ENCODE measurements at places on chromosomes 2 and 18.

DNA sequence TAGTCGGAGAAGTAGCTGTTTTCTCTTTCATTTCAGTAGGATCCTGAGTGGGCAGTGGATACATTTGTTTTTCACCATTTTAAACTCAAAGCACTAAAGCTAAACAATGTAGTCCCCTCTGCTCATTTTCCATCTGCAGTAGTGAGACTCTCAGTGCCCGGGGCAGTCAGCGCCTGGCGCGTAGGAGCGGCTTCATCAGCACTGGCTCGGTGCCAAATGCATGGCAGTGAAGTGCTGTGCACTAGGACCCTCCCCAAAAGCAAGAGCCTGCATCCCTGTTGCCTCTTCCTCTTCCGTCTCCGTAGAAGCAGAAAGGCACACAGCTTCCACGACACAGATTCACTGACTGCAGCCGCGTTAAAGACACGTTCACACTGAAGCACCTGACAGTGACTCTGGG is 19.0 kb upstream of the ESPNL start:
- no peak for DNase-seq

- DNase-seq = no peak
These were observed 23.3 kb downstream of the KCTD18 start for GRCh38 chr2:200486529-200486928.

GRCh38 chr18:55907453-55908175 is 319.6 kb upstream of the TCF4 start:
- no peak for DNase-seq

DNA sequence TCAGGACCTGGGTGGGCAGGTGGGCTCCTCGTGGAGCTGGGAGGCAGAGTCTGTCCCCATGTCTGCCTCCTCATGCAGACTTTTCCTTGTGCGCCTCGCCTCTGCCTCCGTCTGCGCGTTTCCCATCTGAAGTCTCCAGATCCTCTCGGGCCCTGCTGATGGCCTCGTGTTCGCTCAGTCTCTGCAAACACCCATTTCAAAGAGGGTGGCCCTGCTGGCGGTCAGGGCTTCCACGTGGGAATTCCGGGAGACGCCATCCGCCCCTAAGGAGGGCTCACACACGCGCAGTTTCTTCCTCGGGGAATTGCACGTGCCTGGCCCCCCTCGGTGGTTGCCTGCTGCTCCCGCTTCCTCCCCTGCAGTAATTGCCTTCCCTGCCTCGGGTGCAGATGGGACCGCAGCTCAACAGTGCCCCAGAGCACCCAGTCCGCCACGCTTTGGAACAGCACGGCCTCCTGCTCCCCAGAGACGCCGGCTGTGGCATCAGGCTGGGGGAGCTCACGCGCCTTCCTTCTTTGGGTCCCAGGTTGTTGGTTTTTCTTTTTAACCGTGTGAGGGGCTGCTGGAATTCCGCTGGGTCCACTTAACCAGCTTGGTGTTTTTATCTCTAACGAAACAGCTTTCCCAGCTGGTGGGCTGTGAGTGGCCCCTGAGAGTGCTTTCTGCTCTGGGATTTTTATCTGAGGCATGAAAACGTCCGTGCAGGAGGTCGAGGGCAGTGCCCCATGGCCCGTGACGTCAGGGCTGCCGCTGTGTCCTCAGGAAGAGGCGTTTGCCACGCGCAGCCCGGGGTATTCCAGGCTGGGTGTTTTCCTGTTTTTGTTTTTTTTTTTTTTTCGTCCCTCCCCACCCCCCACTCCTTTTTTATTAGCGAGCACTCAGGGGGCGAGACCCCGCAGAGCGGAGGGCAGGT is 16.1 kb downstream of the NFATC1 start:
- DNase-seq = no peak

- DNase-seq = no peak
These were observed 37.8 kb downstream of the SH3RF3 start for GRCh38 chr2:109166811-109167210.

DNA sequence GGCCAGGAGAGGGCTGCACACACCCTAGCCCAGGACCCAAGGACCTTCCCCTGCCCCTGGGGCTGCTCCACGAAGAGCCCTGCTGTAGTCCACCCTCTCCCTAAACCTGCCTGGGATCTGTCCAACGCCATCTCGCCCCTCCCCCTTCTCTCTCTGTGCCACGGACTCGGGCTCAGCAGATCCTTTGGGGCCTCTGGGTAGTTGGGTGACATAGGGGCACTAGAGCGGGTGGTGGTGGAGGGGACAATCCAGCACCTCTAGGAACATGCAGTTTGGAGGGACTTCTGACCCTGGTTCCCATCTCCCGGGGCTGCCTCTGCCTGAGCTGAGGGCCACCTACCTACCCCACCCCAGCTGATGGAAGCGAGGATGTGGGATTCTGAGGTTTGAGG is 7.3 kb upstream of the CRYBA2 start:
- no peak for DNase-seq

DNA sequence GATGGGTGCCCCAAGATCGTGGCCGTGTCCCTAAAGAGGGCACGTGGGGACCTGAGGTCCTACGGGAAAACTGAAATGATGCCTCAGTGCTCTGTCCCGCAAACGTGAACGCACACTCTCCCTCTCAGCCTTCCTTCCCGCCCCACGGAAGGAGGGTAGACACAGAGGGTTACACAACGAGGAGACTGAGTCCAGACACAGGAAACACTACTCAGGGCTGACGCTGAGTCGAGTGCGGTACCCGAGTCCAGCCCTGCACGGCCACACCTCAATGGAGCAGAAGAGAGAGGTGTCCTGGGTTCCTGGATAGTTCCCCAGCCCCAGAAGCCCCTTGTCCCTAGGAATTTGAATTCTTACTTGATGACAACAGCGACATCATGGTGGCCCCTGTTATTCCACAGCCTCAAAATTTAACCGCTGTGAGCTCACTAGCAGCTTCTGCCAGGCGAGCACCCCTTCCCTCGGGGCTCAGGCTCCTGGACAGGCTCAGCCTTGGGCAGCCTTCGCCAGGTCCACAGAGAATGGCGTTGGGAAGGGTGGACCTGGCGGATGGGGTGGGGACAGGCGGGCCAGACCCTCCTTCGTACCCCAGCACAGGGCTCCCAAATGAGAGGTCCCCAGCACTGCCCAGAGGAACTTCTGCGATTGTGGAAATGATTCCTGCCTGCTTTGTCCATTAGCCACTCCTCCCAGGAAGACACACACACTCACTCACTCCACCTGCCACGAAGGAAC is 980 bp upstream of the RNPEPL1 start:
- DNase-seq = peak; percentile 59
